Activated T-helper 1 cell treated with anti-CD3 and anti-CD28 coated beads, Interleukin-2, amount 50 U/mL, for 16 hours (primary cell): ENCODE measurements at places on chromosomes 2 and 18.
A peak's percentile ranks its signal among the peaks of the same experiment; 100 is the strongest.

DNA sequence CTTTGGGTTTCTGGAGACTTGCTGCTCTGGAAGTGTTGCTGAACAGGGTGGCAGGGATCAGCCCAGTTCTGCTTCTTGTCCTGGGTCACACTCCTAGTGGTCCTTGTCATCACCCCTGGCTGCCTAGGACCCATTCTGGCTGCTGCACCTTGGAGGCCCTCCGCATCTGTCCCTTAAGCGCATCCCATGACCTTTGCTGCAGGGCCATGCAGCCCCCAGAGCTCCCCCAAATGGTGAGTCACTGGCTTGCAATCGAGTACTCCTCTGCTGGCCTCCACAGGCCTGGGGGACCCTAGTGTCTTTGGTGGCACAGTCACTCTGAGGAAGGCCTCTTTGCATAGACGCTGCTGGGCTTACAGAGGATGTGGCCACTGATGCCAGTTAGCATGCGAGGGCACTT lies 188.5 kb downstream of the ASB1 start:
- DNase-seq: no peak

- DNase-seq: no peak
Measured at GRCh38 chr2:109166811-109167210, 37.8 kb downstream of the SH3RF3 start.

DNA sequence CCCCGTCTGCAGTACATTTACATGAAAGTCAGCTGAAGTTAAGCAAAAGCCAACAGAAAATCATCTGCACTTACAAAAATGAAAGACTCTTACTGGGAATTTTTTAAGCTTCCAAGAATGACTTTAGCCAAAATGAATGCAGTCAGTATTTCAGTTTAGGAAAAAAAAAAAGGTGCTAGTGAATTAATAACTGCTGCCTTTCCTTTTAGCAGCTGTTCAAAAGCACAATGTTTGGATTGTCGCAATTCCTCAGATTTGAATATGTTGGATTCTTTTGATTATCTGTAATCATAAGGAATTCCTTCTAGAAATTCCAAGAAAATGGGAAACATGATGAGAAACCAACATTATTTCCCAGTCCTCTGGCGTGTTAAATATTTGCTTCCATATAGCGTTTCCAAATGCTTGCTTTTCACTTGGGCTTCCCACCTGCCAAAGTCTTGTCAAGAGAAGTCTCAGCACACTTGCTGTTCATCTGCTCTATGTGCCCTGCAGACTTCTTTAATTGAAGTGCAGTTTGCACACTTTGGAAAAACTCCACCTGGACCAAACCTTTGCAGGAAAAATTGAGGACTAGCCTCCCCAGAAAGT lies 653.0 kb upstream of the SLC39A10 start:
- no peak for DNase-seq

GRCh38 chr18:9475643-9476591 lies 604 bp downstream of the RALBP1 start:
- DNase-seq: peak; percentile 40

DNA sequence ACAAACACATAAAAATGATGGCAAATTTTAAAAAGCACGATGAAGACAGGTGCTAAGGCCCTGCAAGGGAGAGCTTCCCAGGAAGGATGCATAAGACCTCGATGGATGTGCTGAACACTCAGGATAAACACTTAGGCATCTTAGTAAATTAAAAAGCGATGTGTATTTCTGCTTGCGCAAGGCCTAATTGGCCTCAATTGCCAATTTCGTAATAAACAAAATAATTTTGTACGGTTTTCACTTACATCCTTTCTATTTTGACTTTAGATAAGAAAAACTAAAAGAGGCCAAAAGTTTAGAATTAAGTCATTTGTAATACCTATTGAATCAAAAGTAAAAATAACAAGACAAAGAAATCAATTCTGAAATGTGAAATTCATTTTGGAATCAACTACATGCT lies 189.1 kb downstream of the TCF4 start:
- no peak for DNase-seq

DNA sequence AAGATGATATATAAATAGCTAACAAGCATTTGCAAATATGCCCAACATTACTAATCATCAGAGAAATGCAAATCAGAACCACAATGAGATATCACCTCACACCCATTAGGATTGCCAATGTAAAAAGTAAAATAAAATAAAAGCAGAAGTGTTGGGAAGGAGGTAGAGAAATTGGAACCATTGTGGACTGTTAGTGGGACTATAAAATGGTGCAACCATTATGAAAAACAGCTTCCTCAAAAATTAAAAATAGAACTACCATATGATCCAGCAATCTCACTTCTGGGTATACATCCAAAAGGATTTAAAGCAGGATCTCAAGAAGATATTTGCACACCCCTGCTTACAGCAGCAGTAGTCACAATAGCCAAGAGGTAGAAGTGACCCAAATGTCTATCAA lies 99.8 kb upstream of the DAPL1 start:
- DNase-seq: no peak

DNA sequence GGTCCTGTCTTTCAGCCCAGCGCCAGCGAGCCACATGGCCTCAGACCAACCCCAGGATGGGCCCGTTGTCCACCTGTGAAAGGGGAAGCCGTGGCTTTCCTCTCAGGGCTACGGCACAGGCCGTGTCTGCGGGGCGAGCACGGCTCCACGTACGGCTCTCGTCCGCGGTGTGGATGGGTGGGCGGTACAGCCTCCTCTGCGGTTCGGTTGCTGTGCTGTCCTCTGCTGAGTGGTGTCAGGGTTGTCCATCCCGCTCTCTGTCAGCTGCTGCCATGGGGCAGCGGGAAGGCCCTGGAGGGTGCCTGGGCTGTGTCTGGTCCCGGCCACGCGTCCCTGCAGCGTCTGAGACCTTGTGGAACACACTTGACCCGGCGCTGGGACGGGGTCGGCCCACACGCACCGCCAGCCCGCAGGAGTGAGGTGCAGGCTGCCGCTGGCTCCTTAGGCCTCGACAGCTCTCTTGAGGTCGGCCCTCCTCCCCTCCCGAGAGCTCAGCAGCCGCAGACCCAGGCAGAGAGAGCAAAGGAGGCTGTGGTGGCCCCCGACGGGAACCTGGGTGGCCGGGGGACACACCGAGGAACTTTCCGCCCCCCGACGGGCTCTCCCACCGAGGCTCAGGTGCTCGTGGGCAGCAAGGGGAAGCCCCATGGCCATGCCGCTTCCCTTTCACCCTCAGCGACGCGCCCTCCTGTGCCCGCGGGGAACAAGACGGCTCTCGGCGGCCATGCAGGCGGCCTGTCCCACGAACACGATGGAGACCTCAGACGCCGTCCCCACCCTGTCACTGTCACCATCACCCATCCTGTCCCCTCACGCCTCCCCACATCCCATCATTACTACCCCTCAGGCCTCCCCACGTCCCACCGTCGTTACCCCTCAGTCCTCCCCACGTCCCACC lies 128.7 kb downstream of the NFATC1 start:
- peak; percentile 39 for DNase-seq

- no peak for DNase-seq
Measured at GRCh38 chr2:39483534-39483933, 46.4 kb upstream of the MAP4K3 start.

DNA sequence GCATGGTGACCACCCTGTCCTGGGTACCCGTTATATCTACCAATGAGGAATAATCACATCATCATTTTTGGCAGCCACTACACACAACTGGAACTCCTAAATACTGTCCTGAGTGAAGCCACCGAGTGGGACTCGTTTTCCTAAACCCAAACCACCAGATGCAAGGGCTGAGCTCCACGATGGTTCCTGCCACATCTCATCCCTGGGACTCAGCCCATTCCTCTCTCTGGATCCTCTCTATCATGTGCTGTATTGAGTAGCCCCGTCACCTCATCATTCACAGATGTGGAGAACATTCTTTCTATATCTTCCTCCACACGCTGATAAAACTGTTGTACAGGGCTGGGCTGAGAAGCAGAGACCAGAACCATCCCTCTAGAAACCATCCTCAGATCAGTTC lies 79.4 kb upstream of the SMAD7 start:
- DNase-seq: no peak

DNA sequence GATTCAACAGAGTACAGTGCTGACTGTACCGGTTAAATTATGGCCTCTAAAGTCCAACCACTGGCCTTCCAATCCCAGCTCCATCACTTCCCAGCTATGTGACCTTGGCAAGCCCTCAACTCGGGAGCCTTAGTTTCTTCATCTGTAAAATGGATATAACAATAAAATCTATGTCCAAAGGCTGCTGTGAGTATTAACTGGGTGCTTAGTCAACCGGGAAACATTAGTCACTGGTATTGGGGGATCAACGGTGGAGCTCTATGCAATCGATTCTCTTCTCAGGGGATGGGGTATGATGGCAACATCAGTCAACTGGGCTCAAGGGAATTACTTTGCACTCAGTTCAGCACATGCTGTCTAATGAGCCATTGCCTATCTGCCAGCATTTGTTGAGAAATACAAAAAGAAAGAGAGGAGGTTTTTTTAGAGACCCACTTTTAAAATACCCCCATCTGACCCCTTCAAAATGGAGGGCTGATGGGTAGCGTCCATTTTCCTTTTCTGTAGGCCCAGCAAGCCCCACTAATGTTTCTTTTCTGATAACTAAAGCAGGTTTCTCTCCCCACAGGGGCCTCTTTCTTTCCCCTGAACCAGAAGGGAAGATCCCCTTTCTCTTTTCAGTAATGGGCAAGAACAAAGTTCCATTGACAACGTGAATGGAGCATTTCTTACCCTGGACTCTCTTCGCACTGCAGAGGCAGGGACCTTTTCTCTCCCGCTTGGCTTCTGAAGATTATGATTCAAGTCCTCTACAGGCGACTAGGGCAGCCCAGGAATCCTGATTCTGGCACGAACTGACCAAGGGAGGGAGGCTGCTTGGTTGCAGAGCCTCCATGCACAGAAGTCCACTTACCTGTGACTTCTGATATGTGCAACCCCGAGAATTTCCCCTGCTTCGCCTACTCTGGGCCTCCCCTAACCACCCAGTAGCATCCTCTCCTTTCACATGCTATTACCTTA lies 8.7 kb upstream of the AGFG1 start:
- DNase-seq: no peak
